ENCODE measurements at places on chromosomes 1 and 21.

- no peak for DNase-seq
Observed at GRCh38 chr1:245469734-245470133, 314.9 kb downstream of the KIF26B start.

DNA sequence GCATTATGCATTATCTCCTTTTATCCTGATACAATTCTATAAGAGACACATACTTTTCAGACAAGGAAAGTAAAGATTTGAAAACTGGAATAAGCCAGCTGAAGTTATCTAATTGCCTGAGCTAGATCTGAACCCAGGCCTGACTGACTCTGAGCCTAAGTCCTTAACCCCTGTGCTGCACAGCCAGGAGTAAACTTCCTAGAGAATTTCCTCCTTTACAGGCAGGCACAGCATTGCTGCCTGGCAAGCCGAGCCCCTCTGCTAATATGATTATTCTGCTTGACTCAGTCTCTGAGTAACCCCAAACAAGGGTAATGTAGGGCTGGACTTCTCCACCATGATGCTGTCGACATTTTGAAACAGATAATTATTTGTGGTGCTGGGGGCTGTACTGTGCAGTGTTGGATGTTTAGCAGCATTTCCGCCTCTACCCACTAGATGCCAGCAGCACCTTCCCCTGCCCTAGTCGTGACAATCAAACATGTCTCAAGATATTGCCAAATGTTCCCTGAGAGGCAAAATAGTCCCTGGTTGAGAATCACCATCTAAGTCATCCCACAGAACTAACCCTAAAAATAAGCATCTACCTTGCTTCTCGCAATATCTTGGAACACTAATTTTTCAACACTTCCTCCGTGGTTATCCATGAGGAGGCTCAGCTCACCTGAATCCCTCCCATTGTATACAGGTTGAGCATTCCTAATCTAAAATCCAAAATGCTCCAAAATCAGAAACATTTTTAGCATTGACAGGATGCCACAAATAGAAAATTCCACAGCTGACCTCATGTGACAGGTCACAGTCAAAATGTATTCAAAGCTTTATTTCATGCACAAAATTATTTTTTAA lies 18.5 kb downstream of the CAMK1G start:
- DNase-seq, result no peak

DNA sequence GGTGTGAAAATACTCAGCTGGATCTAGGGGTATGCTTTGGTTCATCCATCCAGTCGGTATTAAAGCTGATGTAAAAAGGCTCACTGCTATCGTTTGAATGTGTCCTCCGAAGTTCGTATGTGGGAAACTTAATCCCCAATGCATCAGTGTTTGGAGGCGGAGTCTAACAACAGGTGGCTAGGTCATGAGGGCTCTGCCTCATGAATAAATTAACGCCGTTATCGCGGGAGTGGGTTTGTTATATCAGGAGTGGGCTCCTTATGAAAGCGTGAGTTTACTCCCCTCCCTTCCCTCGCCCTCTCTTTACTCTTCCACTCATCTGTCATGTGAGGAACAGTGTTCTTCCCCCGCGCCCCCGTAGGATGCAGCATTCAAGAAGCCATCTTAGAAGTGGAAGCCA lies 48.9 kb upstream of the ZNF281 start:
- no peak for DNase-seq

- DNase-seq, result no peak
Observed at GRCh38 chr1:110163591-110163990, 13.3 kb downstream of the SLC6A17 start.

GRCh38 chr1:6424000-6424565 lies 493 bp upstream of the ESPN start:
- DNase-seq, result no peak
